ENCODE measurements at places on chromosomes 13 and 19.

DNA sequence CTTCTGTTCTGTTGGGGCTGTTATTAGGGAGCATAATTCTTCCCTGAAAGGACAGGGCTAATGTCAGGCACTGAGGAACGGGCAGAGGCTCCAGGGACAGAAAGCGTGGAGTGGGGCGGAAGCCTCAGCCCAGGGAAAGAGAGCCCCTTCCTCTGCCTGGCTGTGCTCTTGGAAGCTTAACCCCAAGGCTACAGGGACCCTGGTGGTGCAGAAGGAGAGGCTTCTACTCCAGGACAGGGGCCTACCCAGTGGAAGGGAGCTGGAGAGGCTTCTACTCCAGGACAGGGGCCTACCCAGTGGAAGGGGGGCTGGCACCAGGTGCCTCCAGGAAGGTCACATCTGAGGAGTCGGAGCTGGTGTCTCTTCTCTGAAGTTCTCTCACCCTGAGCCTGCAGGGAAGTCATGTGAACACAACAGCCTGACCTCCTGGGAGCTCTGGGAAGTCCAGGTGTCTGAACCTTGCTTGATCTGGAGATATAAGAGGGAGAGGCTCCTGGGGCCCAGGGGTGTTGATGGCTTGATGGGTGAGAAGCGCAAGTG lies 159.5 kb upstream of the SOX1 start:
- no peak for DNase-seq

DNA sequence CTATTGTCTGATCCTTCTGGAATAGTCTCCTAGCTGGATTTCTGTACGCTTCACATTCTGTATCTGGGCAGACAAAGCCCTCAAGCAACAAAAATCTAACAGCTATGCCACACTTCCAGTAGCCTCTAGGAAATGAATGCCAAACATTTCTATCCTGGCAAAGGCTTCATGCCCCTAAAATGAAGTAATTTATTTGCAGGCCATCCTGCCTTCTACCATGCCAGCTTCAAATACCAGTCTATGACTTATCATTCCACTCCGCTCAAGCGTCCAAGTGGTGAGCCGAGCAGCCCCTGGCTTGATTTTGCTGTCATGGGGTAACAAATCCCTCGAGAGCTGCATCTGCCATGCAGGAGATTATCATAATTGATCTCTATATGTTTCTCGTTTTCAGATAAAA lies 86.9 kb downstream of the LHFPL6 start:
- DNase-seq: no peak

DNA sequence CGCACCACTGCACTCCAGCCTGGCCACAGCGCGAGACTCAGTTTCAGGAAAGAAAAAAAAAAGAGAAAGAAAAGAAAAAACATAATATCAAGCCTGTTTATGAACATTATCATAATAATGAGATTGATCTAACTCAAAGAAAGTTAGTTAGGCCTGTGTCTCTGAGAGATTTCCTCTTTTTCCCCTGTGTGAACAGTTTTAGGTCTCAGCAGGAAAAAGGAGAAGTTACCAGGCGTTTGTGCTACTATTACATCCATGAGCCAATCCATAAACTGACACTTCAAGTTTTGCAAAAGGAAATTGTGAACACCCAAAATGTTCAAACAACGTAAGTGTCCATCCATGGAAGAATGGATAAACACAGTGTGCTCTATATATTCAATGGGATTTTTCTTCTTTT lies 3.8 kb downstream of the TARM1 start:
- no peak for DNase-seq

- DNase-seq: no peak
Measured at GRCh38 chr19:21117041-21117907, 24.6 kb upstream of the ZNF431 start.

DNA sequence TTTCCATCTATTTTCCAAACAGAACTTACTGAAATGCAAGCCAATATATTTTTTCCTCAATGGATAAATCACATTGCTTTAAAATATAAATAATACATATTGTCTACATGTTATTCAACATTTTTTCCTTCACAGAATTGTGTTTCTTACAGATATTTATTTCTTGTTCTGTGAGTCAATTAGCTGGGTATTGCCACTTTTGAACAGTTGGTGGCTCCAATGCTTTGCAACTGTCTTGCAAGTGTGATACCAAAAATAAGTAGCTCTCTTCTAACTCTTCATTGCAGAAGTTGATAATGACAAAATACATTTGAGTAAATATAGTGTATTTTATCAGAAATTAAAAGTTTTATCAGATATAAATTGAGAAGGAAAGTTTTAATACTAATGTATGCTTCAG lies 17.1 kb upstream of the GPC5 start:
- no peak for DNase-seq

DNA sequence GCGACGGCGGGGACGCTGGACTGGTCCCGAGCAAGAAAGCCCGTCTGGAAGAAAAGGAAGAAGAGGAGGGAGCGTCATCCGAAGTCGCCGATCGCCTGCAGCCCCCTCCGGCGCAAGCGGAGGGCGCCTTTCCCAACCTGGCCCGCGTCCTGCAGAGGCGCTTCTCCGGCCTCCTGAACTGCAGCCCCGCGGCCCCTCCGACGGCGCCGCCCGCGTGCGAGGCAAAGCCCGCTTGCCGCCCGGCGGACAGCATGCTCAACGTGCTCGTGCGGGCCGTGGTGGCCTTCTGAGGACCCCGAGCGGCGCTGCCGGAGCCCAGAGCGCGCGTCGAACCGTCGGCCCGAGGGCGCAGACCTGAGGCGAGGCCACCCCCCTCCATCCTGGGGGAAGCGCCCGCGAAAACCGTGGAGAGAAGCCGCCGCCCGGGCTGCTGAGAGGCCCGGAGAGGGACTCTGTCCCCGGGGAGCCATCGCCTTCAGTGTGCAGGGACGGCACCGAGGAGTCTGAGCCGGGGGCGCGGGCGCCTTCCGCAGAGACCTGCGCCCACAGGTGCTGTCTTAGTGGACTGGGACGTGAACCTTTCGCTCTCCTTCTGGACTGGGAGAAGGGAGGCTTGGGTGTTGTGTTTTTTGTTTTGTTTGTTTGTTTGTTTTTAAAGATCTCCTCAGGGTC lies 3.5 kb downstream of the IER2 start:
- no peak for DNase-seq

- DNase-seq: no peak
Measured at GRCh38 chr19:41933693-41934426, 5.6 kb upstream of the ERFL start.

DNA sequence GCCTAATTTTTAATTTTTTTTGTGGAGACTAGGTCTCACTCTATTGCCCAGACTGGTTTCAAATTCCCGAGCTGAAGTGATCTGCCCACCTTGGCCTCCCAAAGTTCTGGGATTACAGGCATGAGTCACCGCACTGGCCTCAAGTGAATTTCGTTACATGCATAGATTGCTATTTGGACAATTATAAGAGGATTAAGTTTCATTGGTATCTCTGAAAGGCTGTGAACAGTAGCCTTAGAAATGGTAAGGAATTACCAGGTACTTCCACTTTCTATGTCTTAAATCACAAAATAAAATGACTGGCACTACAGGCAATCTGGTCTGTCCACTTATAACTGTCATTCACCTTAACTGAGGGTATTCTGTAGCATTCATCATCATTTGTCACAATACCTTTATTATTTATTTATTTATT lies 2.9 kb upstream of the CCDC9 start:
- no peak for DNase-seq

GRCh38 chr13:114199954-114200353 lies 20.9 kb downstream of the CFAP97D2 start:
- DNase-seq: no peak

DNA sequence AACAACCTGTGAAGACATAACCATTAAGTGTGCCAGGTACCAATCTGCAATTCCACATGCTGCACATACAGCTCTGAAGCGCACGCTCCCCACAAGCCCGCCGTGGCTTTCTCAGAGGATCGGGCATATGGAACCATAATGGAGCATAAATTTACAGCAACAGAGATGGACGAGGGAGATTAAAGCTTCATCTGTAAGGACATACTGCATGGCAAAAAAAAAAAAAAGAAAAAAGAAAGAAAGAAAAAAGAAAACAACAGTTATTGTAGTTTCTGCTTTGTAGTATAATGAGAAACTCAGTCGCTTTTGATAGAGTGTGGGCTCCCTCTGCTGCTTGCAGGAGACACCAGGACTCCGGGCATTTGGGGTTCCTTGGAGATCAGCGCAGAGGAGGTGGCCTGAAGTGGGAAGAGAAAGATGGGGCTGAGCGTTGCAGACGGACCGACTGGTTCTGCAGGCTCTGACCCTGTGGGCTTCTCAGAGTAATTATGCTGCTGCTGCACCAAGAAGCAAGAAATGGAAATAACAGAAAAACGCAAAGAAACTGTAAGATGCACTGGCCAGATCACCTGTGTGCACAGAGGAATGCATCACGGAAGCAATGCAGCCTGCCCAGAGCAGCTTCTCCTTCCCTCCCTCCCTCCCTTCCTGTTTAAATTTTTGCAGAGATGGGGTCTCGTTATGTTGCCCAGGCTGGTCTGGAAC lies 10.8 kb upstream of the PDCD5 start:
- peak; percentile 56 for DNase-seq

DNA sequence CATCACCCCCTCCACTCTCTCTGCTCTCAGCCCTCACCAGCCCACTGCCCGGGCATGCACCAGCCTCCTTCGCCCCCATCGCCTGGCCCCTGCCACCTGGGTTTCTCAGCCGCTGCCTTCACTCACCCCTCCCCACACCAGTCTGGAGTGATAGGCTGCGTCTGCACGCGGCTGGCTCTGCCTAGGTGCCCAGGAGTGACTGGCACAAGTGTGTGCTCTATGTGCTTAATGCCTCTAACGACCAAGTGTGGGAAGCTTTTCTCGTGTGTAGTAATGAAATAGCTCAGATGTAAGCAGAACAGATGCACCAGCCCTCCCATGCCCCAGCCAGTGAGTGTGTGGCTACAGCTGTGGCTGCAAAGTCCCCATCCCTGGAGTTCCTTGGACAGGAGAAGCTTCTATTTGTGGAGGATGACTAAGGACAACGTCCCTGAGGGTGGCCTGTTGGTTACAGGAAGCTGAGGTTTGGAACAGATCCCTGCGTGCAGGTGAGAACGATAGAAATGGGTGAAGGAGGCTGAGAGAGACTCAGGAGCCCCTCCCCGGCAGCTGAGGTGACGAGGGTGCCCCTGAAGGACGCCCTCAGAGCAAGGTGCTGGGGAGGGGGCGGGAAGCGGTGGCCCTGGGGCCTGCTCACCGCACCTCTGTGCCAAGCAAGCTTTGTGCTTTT lies 35.6 kb downstream of the ATP11A start:
- no peak for DNase-seq

DNA sequence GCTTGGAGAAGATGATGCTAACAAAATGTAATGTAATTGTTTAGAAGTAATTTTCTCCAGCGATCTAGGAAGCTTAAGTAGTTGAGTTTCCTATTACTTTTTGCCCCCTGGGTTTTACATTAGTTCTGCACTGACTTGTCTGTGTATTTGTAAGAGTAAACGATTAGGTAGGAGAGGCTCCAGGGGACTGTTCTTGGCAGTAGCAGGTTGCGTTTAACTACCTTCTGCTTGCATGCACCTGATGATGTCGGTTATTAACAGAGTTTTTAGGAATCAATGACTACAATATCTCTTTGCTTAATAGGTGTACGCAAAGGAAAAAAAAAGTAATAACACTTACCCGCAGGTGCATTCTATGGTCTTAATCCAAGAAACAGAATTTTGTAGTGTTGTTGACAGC lies 18.3 kb upstream of the UGGT2 start:
- DNase-seq: no peak

DNA sequence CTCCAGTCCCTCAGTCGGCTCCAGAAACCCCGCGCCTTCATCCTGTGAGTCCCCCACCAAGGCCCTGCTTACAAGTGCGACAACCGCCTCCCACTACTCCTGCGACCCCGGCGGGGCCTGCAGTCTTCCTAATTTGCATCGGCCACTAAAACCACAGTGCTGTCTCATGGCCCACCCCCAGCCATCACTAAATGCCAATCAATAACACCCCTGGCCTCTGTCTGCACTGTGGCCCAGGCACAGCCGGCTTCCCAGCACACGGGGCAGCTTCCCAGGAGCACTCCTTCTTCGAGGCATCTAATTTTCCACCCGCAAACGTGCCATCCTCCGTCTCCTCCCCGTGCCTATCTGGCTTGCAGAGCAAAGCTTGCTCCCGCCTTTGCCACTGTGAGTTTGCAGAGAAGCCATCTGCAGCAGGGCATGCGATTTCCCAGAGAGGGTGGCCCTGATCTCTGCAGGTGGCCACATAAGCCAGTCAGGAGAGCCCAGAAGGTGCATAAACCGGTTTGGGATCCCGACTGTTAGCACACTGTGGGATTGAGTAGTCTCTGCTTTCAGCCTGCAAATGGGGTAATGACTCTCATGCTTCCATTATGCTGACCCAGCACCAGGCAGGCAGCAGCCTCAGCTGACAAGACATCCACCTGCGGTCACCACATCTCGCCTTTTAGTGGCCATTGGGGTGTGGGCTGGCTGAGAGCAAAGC lies 34.0 kb upstream of the USE1 start:
- no peak for DNase-seq

DNA sequence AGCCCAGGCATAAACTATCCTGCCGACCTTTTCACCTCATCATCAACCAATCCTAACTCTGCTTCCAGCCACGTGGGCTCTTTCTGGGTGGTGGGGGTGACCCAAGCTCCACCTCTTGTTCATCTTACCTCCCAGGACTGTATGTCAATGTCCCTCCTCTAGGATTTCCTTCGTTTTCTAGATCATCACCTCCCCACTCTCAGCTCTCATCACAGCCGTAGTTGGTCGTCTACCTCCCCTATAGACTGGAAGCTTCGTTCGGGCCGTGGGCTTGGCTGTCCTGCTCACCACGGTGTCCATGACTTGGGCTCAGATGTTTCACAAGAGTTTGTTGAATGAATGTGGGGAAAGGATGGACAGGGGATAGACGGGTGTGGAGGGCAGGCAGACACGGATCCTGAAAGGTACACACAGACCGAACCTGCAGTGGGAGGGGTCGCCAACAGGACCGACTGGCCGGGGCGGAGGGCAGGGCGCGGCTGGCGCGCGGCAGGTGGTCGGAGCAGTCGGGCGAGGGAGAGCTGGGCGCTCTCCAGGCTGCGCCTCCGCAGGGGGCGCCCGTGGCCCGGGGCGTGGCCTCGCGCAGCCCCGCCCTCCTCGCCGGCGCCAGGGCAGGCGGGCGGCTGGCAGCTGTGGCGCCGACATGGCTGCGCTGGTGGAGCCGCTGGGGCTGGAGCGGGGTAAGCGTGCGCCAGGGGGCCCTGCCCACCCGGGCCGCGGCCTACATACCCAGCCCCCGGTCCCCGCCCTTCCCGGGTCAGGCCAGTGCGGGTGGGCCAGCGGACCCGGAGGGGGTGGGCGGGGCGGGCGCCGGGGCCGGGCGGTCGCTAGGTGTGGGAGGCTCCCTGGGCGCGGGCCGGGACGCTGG lies at the start of gene LIN7B:
TSS of gene LIN7B (plus strand) at position 609 of the 868 bp plus-strand sequence. CDS start at position 644, 35 bp downstream.
- DNase-seq: peak; percentile 78

DNA sequence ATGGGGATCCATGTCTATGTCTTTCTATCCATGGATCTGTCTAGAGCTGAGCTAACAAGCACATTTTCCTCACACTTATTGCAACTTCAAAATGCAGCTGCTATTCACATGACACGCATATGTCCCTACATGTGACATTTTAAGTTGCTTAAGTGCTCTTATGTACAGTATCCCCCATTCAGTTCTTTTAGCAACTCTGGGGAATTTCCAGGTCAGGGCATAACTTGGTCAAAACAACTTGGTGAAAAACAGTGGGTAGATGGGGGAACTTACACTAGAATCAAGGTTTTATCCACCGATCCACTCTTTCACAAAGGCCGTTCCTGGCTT lies 73.0 kb downstream of the COL4A1 start:
- no peak for DNase-seq

- DNase-seq: no peak
Measured at GRCh38 chr19:43634872-43635560, 4.6 kb downstream of the CADM4 start.

- no peak for DNase-seq
Measured at GRCh38 chr13:27203186-27203585, 31.6 kb upstream of the USP12 start.
